CD4-positive, alpha-beta T cell treated with Interleukin-12 subunit alpha and Interleukin-12 subunit beta, for 1 hour (primary cell): ENCODE measurements at places on chromosomes 5 and 9.

DNA sequence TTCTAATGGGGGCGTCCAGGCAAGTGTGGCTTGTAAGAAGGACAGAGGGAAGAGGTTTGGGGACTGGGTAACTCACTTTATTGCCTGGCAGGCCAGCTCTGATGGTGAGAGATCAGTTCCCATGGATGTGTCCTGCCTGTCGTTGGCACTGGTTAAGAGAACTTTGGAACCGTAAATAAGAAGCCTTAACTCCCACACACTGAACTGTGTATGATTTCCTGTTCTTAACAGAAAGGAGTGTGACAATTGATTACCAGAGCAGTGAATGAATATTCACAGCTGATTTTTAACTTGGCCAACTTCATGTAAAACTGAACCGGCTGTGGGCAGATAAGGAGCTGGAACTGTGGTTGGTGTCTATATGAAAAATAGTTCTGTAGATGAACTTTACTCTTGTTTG lies 63.2 kb downstream of the MEGF10 start:
- no peak for DNase-seq

GRCh38 chr9:107784235-107784958 lies 294.8 kb upstream of the KLF4 start:
- DNase-seq: no peak

DNA sequence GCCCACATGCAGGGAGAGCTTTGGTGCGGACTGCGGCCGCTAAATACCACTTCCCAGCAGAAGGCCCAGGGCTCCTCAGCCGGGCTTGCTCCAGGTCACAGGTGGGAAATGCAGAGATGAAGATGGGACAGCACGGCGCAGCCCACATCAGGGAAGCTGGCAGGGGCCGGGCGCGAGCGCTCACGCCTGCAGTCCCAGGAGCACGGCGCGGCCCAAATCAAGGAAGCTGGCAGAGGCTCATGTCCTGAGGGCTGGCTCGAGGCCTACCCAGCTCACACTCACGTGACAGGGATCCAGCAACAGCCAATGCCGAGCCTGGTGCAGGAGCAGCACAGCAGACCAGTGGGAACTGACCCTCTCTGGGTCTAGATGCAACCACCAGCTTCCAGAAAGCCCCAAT lies 16.3 kb downstream of the LPCAT1 start:
- no peak for DNase-seq

GRCh38 chr5:96952974-96953730 lies 17.3 kb downstream of the LNPEP start:
- no peak for DNase-seq

- no peak for DNase-seq
These were observed 150.2 kb downstream of the RXRA start for GRCh38 chr9:134476272-134476941.

DNA sequence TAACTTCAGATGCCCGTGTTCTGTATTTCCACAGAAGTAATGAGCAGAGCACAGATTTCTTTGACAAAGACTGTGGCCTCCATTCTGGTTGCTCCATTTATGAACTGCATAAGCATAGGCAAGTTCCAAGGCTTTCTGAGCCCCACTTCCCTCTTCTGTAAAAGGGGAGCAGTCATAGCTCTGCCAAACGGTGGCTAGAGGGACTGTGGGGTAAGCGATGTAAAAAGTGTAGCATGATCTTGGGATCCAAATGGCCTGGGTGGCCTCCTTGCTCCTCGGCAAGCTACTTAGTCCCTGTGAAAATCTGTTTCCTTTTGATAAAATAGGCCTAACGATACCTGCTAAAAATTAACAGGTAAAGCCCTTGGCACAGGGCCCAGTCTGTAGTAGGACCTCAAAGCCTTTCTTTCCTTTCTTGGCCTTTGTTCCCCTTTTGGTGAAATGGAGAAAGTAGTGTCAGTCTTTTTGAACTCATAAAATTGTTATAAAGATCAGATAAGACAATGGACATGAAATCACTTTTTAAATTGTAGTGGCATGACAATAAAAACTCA lies 646.6 kb downstream of the ACTL7B start:
- no peak for DNase-seq

DNA sequence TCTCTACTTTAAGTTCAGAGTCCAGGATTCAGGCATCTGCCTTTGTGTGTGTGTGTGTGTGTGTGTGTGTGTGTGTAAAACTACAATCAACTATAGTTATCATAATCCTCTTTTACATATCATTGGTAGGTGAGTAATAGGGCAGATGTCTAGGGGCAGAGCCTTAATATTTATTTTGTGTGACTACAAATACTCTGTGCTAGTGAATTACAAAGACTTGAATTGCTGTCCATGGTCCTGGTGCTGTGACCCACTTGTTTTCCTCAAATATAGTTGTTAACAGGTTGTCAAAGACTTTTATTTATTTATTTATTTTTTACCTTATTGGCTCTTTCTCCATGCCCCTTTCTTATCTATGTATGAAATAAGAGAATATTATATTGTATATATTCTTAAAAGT lies 196.8 kb downstream of the ANXA1 start:
- no peak for DNase-seq

DNA sequence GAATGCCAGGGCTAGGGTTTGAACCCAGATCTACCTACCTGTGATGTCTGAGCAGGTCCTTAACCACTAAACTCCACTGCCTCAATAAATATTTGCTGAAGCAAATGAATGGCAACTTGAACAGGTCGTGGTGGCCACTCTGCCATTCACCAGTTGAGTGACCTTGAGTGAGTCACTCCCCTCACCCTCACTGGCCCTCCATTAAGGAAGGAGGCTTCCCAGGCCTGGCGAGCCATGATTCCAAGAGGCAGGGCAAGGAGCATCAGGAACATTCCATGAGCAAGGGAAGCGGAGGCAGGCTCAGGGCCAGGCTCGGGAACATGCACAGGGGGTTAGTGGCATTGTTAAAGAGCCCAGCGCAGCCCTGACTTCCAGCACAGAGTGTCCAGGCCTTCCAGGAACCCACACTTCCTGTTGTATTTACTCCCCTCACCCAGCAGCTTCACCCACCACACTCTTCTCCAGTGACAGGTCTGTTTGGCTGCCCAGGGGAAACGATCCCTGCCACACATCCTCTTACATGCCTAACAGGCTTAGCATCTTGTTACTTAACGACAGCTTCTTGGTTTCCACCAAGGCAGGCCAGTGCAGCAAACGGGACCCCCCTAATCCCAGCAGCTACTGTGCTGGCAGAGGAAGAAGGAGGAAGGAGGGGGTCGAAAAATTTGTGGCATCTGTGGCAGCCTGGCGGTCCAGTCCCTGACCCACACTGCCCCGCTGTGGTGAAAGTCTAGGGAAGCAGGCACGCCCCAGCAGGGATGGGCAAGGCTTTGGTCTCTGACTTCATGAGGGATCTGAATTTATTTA lies 43.7 kb upstream of the TTC1 start:
- peak; percentile 11 for DNase-seq

GRCh38 chr9:122498883-122499288 lies 11.7 kb upstream of the OR1J2 start:
- peak; percentile 24 for DNase-seq

- DNase-seq: peak; percentile 27
These were observed 52.2 kb downstream of the PCDH1 start for GRCh38 chr5:141825791-141826560.

DNA sequence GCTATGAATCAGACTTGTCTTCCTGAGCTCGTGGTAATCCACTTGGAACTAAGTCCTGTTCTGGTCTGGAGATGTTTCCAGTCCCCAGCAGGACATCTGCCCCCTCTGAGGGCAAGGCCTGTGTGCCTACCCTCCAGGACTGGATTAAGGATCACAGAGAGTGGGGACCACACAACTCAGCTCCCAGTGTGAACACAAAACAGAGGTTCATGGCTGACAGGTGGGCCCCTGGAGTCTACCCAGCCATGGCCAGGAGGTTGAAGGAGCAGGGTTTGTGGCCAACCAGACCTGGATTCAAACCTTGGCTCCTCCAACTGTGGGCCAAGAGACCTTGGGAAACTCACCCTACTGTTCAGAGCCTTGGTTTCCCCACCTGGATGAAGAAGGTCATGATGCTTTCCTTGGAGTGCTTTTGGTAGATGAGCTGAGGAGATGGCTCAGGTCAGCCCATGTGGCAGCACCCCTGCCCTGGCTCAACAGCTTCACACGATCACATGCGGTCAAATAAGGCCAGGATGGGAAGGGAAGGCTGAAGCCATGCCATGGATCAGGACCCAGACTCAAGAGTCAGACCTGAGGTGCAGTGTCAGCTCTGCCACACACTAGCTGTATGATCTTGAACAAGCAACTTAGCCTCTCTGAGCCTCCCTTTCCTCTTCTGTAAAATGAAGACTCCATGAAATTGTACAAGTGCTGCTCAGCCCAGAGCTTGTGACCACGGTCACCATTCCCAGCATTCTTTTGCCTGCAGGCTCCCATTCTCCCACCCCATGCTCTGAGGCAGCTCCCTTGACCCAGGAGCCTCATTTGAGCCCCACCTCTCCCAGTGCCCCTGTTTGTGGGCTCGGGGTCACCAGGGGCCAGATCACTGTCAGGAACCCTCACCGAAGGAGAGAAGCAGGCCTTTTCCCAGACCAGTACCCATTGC lies 27.3 kb upstream of the ANGPTL2 start:
- DNase-seq: no peak

DNA sequence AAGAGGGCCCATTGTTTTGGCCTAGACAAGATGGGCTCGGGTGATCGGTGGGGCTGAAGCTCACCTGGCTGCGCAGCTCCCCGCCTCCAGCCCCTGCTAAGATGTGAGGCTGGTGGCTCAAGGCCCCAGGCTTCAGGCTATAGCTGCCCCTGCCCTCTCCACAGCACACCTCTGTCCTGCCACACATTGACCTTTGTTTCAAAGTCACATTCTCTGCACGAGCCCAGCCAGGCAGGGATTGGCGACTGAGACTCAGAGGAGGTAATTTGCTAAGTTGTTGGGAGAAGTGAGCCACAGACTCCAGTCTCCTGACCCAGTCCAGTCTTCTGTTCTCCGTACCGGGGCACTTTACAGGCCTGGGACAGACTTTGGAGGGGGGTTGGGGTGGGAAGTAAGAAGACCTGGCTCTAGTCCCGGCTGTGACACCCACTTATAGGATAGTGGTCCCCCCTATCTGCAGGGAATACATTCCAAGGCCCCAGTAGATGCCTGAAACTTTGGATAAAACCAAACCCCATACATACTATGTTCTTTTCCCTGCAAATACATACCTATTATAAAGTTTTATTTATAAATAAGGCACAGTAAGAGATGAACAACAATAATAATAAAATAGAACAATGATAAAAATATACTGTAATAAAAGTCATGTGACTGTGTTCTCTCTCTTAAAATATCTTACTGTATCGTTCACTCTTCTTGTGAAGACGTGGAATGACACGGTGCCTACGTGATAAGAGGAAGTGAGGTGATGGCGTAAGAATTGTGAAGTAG lies 13.3 kb downstream of the PDGFRB start:
- no peak for DNase-seq

DNA sequence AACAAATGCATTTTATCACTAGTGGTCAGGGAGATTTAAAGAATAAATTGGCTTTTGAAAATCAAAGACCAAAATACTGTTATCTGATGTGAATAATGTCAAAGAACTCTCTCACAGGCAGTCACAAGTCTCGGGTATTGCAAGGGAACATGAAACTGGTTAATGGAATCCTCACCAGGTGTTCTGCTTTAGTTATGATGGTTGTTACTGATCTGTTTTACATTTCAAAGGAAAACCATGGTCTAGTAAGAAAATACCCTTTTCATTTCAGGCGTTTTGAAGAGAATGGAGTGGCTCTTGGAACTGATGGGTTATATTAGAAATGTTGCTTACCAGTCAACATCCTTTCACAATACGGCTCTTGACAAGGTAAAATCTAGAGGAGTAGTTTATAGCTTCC lies 43.4 kb downstream of the HACD4 start:
- no peak for DNase-seq

GRCh38 chr9:91273853-91274552 lies 87.7 kb downstream of the AUH start:
- no peak for DNase-seq

DNA sequence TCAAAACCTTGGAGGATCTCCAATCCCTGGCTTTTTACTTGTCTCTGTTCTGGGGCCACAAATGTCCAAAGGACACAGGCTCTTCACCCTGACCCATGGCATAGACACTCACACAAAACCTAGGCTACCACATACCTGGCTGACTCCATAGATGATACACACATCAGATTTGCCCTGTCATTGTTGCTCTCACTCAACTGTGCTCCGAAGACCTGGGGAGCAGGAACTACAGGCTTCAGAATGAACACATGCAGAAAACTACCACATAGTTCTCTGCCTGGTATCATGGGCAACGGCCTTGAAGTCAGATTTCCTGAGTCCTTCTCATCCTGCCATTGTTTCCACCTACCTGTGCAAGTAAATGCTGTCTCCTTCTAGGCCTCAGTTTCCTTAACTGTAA lies 226.2 kb downstream of the KIF4B start:
- DNase-seq: no peak

DNA sequence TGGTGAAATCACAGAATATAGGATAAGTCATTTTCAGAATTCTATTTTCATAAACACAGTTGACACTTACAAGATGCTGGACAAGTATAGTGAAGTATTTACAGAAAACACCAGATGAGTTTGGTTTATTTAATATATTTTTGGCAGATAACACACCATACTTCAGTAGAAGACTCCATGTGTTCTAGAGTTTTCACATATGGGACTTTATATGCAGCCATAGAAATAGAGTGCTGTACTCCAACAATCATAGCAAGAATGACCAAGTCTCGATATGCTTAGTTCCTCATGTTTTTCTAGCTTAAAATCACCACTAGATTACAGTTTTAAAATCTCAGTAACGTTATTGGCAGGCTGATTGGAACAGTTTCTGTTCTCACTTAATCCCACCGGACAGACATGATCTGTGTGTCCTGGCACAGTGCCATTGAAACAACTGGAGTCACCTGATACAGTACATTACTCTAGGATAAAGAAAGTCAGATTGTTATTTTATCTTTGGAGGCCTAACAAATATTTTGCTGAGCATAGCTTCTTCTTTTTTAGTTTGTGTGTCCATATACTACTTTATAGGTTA lies 45.8 kb upstream of the ERBIN start:
- no peak for DNase-seq

DNA sequence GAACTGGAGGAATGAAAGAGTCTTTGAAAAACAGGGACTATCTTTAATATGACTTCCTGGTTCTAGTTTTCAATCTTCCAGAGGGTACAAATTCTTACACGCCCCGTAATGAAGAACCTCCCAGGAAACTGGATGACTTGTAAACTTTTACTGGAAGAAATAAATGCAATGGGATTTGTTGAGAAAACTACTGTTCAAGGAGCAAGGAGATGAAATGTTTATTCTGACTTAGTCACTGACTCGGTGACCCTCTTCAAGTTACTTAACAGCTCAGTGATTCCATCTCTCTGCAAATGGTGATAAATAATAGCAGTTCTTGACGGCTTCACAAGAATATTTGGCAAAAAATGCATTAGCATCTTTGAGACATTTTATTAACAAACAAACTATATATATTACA lies 858.6 kb downstream of the PTPRD start:
- no peak for DNase-seq

DNA sequence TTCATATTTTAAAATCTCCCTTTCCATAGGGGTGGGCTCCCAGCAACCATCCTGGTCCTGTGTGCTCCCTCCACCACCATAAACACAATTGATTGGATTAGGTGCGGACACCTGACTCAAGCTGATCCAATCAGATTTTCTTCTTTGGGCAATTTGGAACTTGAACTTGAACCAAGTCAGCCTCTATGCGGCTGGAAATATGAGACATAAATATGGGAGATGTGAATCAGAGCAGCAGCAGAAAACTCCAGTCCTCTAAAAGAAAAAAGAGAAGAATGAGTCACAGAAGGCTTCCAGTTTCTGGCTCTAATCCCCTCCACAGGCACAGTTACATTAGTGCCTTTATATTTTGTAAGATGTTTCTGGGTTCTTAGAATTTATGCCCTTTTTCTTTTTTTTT lies 306.6 kb downstream of the MLLT3 start:
- DNase-seq: no peak
